Liver (tissue), 10 donors: ENCODE measurements at places on chromosomes 5 and 9. TPM values are rescaled to one million over a fixed set of nuclear protein-coding genes. Genes with fewer than 3 reads are reported as not detected.

DNA sequence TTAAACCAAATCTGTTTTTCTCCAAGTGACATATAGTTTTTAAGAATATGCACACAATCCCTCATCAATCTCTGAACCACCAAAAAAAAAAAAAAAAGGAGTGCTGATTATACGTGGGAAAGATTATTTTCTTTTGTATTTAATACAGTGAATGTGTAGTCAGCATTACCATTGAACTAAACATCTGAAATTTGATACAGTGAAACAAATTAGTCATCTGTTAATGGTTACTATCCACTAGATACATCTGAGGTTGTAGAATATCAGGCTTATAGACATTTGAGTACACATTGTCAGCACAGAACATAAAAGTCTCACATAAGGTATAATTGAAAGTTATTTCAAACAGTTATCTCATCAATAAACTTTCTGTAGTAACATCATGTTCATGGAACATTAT lies 87.0 kb downstream of the SLF1 start:
- no peak for DNase-seq

The OR1J2 gene
- total RNA-seq, result not detected

The DAB2 gene
- 25.6 TPM for total RNA-seq

The FAM169A gene
- total RNA-seq, result 5.0 TPM

DNA sequence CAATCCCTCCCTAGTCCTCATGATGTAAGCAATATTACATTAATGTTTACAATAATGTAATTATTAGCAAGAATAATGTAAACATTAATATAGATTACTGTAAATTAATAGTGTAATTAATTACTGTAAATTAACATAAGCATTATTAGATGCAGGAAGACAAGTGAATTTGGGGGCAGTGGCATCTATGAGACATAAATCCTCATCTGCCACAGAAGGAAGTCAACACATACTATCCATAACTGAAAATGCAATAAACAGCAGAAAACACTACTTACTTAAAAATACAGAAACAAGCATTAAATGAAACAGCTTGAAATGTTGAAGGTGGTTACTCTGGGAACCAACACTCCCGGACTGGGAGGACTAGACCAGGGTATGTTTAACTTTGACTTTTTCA lies 685 bp upstream of the NIPSNAP3A start:
- DNase-seq, result no peak

DNA sequence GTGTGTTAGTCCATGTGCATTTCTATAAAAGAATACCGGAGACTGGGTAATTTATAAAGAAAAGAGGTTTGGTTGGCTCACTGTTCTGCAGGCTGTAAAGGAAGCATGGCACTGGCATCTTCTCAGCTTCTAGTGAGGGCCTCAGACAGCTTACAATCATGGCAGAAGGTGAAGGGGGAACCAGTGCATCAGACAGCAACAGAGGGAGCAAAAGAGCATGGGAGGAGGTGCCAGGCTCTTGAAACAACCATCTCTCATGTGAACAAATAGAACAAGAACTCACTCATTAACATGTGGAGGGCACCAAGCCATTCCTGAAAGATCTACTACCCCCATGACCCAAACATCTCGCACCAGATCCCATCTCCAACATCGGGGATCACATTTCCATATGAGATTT lies 89.2 kb upstream of the IL33 start:
- DNase-seq, result no peak

The TAF11L5 gene
- total RNA-seq, result not detected

DNA sequence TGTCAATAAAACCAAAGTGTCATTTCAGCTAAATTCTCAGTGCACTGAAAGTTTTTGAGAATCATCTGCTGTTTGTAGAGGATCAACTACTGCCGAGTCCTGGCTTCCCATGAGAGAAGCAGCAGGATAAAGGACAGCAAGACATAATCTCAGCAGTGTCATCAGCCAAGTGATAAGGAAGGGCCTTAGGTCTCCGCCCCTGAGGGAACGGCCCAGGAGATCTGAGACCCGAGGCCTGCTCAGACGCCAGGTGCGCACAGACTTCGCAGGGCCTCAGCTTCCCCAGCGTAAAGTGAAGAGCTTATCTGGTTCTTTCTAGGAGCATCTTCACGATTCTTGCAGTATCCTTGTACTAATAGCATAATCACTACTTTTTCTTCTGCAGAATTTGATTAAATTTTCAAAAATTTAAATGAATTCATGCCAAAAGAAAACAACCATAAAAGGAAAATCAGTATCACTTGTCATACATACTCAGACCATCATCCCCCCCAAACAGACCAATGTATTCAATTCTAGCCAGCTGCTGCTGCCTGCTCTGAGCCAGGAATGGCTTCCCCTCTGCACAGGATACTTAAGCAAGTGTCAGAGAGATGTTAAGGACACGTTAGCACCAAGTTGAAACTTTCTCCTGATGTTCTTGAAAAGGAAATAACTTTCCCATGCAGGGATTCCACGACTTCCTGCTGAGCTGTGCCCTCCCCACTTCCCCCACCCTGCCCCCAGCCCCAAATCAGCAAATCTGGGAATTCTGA lies 2.2 kb downstream of the GFPT2 start:
- no peak for DNase-seq

DNA sequence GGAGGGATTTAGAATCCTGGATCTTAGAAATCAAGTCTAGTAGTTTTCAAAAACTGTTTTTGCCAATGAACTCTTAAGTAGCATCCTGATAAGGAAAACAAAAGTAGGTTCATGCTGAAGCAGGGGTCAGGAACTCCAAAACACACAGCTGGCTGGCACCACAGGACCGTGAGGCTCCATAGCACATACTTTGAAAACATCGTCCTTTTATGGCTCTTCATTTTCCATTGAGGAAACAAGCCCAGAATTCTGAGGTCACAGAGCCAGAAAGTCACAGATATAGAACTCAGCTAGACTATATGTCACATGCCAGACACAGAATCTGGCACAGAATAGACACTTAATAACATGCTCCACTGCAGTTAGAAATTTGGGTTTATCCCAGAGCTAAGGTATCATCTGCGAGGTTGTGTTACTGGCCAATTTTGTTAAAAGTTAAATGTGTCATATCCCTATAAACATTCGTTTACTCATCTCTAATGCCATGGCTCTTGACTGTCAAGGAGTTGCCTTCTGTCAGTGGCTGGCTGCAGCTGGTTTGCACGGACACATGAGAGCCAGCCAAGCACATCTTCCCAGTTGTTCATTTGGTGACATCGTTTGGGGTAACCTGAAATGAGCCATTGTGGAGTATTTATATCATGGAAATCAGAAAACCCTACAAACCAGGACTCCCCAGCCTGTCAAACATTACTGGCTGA lies 58.8 kb downstream of the FAM78A start:
- no peak for DNase-seq

DNA sequence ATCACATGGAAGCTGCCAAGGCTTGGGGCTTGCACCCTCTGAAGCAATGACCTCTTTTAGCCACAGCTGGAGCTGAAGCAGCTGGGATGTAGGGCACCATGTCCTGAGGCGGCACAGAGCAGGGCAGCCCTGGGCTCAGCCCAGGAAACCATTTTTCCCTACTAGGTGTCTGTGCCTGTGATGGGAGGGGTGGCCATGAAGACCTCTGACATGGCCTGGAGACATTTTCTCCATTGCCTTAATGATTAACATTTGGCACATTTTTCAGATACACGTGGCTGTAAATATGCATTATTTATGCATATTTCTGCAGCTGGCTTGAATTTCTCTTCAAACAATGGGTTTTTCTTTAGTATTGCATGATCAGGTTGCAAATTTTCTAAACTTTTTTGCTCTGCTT lies 81.7 kb downstream of the OSMR start:
- no peak for DNase-seq

The SYNPO gene
- 1.1 TPM for total RNA-seq

The PCDHGA8 gene
- total RNA-seq, result 0.75 TPM

GRCh38 chr5:27854243-27854852 lies 816.0 kb upstream of the CDH9 start:
- DNase-seq, result no peak

DNA sequence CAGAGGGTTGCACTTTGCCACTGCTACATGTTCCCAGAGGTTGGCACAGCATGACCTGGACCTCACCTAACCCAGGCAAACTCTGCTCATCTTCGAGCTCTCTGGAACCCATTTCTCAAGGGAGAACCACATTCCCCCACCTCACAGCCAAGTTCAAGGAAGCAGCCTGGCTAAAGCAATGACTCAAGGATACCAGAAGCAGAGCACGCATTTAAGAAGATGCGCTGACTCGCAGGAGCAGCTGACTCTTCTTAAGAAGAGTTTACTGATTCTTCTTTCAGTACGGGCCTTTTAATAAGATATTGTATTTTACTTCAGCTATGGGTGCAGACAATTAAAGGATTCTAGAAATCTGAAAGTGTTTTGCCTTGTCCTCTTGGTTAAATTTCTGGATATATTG lies 4.1 kb upstream of the SEMA5A start:
- no peak for DNase-seq

DNA sequence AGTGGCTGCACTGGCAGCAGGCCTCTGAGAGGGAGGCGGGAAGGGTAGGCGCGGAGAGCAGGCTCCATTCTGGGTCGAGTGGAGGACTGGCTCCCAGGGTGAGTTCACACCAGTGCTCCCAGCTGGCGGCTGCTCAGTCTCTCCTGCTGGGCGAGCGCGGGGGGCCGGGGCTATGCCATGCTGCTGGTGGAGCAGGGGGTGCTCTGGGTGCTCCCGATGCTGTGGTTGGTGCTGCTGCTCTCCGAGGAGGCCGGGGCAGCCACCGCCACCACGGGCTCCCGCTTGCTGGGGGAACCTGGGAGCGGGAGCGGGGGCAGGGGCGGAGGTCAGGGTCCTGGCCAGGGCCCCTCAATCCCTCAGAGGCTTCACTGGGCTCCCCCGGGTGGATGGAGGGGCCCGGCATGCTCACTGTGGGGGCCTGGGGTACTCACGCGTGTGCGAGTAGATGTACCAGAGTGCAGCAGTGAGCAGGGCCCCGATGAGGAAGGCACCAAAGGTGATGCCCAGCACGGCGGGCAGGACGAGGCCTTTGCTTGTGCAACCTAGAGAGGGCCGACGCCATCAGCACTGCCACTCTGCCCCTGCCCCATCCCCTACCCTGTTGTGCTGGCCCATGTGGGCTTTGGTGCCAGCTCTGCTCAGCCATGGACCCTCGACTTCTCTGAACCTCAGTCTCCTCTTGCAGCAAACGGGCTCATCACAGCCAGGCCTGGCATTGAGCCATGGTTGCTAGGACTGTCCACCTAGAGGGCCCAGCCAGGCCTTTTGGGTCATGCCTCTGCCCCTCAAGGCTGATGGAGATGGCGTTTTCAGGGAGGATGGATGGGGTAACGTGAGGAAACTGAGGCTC lies 13.1 kb downstream of the FPGS start:
- no peak for DNase-seq

DNA sequence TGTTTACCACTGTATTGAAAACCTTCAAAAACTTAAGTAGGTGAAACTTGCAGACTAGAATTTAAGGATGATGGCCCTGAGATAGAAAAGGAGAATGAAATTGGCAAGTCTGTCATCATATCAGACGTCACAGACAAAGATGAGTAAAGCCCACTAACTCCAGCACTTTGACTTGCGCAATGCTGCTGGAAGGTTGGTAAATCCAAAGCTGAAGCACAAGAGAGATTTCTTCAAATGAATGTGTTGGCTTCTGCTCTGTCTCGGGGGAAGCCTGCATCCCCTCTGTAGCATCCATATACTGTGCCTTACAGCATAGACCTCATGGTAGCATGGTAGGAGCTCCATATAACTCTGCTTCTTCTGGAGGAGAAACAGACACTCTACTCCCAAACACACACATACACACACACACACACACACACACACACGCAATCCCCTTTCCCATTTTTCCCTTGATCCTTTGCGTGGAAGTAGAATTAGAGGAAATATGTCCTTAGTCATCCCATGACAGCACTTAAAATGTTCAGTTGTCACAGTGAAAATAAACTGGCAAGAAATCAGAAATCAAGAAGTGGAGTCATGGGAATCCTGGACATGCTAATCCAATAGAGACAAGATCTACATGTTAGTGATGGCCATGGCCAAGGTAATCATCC lies 241.5 kb downstream of the NR3C1 start:
- no peak for DNase-seq

The GRXCR2 gene
- not detected for total RNA-seq

- no peak for DNase-seq
Measured at GRCh38 chr5:132016721-132017250, 5.3 kb upstream of the ACSL6 start.

The TMEM250 gene
- total RNA-seq, result 16.1 TPM

- DNase-seq, result no peak
Measured at GRCh38 chr9:9612755-9613154, 1000.0 kb downstream of the PTPRD start.

The SLC22A4 gene
- 42.2 TPM for total RNA-seq

- DNase-seq, result no peak
Measured at GRCh38 chr9:95939472-95939871, 64.0 kb downstream of the ERCC6L2 start.

GRCh38 chr5:73328640-73329039 lies 119.9 kb downstream of the FOXD1 start:
- DNase-seq, result no peak

GRCh38 chr9:131530920-131531832 lies at the start of gene UCK1:
Gene UCK1, minus strand, starts transcription at chr9:131531263. Its CDS starts 89 bp downstream, at chr9:131531174.
- DNase-seq, result peak; percentile 90

DNA sequence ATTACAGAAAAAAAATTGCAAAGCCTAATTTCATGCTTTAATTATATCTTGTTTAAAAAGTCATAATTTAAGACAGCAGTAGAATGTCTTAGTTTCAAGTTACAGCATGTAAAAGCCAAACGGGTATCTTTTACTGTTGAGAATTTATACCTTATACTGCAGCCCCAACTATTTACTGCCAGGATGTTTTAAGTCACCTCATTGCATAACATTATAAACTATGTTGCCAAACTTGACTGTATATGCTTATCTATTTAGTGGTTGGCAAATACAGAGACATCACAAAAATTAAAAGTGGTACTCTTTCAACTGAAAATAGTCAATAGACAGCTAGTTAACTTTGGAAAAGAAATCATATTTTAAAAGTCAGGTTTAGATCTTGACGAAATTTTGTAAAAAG lies 119.5 kb downstream of the EDIL3 start:
- no peak for DNase-seq

DNA sequence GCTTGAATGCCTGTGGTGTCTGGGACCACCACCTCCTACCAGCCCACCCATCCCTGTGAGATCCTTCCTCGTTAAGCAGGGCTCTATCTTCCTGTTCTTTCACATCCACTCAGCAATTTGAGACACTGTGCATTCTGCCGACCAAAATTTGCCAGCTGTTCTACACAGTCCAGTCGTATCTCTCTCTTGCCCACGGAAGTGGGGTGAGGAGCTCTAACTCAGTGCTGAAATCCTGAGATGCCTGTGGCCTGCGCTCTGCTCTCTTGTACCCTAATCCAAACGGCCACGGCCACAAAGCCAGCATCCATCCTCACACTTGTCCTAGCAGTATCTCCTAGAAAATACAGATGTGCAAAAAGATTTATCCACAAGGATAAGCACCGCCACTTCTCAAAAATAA lies 97.9 kb downstream of the MVB12B start:
- no peak for DNase-seq

The HSPA5 gene
- 342 TPM for total RNA-seq
